Cardiac septum (tissue), 1 donor: ENCODE measurements at places on chromosomes 2 and 18.
A peak's percentile ranks its signal among the peaks of the same experiment; 100 is the strongest.

GRCh38 chr2:6986301-6986911 is 69.2 kb downstream of the RNF144A start:
- no peak for DNase-seq

DNA sequence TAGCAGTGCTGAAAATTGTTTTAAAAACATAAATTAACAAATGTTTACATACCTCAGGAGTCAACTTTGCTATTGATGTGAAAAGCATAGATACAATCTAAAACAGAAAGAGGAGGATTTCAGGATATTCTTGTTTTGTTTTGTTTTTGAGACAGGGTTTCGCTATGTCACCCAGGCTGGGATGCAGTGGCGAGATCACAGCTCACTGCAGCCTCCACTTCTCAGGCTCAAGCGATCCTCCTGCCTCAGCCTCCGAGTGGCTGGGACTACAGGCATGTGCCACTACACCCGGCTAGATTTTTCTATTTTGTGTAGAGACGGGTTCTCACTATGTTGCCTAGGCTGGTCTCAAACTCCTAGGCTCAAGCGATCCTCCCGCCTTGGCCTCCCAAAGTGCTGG is 60.6 kb downstream of the C2orf74 start:
- no peak for DNase-seq

- no peak for DNase-seq
Measured at GRCh38 chr2:84807063-84807485, 73.8 kb downstream of the TRABD2A start.

GRCh38 chr18:8883409-8883668 is 178.0 kb downstream of the MTCL1 start:
- no peak for DNase-seq

GRCh38 chr18:50527636-50528307 is 32.1 kb upstream of the MAPK4 start:
- DNase-seq = no peak

DNA sequence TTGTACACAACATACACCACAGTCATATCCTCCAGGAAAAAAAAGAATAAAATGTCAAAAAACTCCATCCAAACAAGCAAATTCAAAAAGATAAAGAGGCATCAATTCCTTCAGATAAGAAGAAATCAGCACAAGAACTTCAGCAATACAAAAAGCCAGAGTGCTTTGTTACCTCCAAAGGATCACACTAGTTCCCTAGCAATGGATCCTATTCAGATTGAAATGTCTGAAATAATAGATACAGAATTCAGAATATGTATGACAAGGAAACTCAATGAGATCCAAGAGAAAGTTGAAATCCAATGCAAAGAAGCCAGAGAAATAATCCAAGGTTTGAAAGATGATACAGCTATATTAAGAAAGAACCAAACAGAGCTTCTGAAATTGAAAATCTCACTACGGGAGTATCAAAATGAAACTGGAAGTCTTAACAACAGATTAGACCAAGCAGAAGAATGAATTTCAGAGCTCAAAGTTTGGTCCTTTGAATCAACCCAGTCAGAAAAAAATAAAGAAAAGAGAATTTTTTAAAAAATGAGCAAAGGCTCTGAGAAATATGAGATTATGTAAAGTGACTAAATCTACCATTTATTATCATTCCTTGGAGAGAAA is 80.6 kb downstream of the TRABD2A start:
- DNase-seq = no peak

- no peak for DNase-seq
Measured at GRCh38 chr18:34767601-34768027, 57.5 kb downstream of the DTNA start.

DNA sequence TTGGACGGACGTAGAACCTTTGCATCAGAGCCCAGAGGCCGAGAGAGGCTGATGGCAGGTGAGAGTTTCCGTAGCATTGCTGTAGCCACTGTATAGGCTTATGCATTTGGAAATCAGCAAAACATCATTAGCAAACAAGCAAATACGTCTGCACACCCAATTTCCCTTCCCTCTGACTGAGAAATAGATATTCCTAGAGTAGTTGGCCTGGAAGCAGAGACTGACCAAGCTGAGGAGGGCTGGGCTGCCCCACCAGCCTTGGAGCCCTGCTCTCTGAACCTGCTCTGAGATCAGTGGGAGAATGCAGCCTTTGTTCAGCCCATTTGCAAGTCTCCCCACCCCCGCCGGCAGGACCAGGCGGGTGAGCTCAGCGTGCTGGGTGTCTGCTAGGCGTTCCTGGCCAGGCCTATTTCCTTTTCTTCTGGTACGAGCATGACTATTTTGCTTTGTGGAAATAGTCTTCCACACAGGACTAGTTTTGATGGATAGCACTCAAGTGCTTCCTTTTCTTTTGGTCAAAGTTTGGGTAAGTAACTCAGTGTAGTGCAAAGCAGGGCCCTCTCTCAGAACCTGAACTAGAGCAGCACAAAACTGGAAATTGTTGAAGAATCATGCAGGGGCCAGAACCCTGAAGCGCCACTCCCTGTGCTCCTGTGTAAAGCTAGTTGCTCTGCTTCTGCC is 21.9 kb upstream of the RNF149 start:
- no peak for DNase-seq

- no peak for DNase-seq
Measured at GRCh38 chr2:121429119-121429903, 101.4 kb upstream of the RNU4ATAC start.

DNA sequence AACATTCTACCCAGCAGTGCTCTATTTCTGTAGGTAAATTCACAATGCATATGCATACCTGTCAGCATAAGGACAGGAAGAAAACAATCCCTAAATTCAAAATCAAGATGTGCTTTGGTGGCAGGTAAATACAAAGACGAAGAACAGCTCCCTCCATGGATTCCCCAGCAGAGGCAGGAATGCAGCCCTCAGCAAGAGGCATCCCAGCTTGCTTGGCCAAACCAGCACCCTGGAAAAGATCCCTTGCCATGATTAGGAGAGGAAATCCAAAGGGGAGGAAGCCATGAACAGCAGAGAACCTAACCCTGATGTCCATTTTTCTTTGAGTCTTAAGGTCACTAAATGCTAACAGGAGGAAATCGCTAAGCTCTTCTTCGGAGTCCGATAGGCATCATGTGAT is 91.2 kb downstream of the KCTD1 start:
- DNase-seq = no peak

GRCh38 chr2:208466151-208466919 is 59.7 kb downstream of the PTH2R start:
- DNase-seq = no peak

DNA sequence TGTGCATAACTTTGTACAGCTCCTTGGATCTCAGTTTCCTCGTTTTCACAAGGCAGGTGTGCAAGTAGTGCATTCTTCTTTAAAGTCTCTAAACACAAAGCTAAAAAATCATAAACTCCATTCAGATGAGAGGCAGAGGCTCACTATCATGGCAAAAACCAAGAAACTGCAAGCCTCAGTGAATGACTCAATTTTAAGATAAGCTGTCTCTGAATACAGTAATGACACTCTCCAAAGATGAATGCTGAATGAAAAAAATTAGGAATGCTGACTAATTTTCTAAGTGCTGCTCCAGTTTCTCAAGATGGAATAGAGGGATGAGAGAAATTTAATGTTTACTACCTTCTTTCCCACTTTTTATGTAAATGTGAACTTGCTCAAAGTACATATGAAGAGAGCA is 17.2 kb downstream of the B4GALT6 start:
- no peak for DNase-seq

DNA sequence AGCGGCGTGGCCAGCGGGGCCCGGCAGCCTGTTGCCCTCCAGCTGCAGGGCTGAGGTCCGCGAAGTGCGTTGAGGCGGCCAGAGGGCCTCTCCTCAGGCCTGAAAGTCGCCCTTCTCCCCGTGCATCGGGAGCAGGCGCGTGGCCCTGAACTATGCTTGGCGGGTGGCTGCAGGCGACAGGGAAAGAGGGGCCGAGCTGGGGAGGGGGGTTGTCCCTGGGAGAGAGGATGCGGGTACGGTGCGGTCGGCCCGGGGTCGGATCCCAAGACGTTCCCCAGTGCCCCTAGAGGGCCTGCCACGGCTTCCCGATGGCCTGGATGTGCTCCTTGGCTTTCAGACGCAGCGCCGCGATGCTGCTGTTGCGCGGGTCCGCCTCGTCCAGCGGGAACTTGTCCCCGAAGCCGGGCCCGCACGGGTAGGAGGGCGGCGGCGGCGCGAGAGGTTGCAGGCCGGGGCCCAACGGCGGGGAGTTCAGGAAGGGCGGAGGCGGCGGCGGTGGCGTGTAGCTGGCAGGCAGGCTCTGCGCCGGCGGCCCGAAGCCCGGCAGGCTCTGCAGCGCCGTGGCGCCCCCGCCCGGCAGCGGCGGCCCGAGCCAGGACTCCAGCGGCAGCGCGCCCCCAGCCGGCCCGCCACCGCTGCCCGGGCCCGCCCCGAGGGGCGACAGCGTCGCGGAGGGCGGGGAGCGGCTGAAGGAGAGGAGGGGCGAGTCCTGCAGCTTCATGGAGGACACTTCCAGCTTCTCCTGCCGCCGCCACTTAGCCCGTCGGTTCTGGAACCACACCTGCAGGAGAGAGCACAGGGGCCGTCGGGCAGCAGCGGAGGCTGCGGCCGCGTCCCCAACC is 4.3 kb downstream of the RAX start:
- DNase-seq = no peak

GRCh38 chr2:8629402-8629801 is 52.5 kb upstream of the ID2 start:
- DNase-seq = peak; percentile 59

GRCh38 chr2:133063775-133064174 is 393.8 kb upstream of the LYPD1 start:
- DNase-seq = no peak

- DNase-seq = no peak
Measured at GRCh38 chr2:187194049-187194448, 254.0 kb downstream of the CALCRL start.

GRCh38 chr2:25252291-25253152 is 84.1 kb upstream of the POMC start:
- DNase-seq = no peak
